B cell (primary cell): ENCODE measurements at places on chromosomes 6 and 20. TPM values are rescaled to one million over a fixed set of nuclear protein-coding genes. Genes with fewer than 3 reads are reported as not detected.

Gene NNAT
- not detected in 2 replicates for total RNA-seq

DNA sequence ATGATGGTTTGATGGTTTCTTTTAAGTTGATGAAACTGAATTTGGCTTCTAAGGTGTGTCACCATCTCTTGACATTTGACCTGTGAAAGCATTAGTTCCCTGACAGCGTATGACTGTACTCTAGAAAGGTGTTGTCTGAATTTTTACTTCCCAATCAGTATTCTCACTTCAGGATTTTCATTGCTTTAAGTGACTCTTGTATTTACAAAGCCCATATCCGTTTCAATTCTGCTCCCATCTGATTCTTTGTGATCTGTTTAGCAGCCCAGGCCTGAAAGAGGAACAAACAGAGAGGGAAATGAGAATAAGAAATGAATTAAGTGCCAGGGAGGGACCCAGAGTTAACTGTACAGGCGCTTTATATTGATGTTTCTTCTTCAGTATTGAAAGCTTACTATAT is 73.7 kb downstream of the FARS2 start:
- no peak overlapping the region for H3K27ac ChIP-seq

- no peak for DNase-seq
- no peaks in the 10 kb centered on the region for H3K27me3 ChIP-seq
Measured at GRCh38 chr6:26027491-26028211, 59.6 kb upstream of the HFE start.

Gene EYS
- total RNA-seq = not detected in 2 replicates

Gene STK35
- 23.9 and 26.2 TPM in 2 replicates for total RNA-seq

Gene FOXF2
- total RNA-seq = not detected in 2 replicates
